ENCODE measurements at places on chromosomes 7 and 10.

DNA sequence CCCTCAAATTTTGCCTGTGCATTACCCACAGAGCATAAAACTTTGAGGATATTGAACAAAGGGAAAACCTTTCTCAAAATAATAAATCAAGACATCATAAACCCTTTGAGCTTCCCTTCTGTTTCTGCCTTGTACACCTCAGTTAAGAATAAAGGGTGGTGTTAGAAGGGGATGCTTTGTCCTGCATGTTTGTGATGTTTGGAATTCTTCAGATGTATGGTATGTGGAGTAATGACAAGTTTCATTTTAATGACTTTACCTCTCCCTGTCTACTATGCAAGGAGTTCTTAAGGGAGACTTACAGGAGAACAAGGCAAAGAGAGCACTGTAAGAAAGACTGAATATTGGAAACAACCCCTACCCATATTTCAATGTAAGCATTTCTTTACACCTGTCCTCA lies 99.2 kb downstream of the HECW1 start:
- DNase-seq, result no peak

- DNase-seq, result no peak
These were observed 294.1 kb upstream of the YAE1 start for GRCh38 chr7:39272111-39272510.

DNA sequence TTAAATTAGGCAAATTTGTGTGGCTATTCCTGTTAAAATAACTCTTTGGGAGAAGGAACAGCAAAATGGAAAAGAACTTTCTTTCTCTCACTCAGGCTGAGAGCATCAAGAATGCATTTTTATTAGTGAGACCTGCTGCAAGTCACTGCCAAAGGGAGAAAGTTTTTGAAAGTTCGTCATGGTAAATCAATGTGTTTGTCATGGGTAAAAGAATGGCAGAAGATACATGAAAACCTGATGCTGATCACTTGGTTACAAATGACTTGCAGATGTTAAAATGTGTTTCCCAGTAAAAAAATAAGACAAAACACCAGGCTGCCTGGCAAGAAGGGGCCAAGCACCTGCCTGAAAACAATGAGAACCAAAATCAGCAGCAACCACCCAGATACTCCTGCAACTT lies 484.7 kb upstream of the NRP1 start:
- DNase-seq, result no peak

GRCh38 chr10:33302208-33302829 lies 32.1 kb downstream of the NRP1 start:
- no peak for DNase-seq

DNA sequence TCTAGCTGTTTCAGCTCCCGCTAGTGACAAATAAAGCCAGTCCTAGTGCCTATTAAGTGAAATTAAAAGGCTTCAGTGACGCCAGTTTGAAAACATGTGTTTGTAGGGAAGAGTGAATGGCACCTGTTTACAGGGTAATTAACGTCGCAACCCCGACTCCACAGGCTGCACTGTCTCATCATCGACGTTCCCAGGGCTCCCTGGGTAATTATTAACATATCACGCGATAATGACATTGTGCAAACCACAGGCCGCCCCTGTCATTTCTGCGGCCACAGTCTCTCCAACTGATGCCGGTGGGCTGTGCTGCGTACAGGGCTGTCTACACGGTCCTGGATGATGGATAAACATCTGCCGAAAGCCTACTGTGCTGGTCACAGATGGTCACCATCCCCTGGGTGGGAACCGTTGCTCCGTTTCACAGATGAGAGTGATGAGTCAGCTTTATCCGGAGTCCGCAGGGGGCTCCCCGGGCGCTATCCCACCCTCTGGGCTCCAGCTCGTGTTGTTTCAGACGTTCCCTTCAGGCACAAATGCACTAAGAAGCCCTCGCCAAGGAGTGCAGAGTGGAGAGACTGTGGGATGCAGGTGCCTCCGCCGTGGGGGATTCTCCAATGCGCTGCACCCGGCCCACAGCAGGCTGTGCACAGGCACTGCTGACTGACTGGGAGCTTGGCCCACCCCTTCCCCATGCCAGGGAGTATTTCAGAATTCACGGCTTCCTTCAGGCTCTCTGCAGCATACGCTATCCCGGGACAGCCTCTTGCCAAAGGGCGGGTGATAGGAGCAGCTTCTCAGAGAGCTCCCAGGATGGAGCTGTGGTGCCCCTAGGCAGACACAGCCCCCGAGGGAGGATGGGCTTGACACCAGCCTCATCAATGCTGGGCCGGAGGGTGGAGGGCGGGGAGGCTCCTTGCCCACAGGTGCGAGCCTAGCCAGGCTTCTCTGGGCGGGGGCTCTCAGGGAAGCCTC lies 491.8 kb upstream of the FOXK1 start:
- DNase-seq, result no peak

GRCh38 chr7:106862317-106863089 lies 2.6 kb upstream of the PIK3CG start:
- DNase-seq, result no peak

DNA sequence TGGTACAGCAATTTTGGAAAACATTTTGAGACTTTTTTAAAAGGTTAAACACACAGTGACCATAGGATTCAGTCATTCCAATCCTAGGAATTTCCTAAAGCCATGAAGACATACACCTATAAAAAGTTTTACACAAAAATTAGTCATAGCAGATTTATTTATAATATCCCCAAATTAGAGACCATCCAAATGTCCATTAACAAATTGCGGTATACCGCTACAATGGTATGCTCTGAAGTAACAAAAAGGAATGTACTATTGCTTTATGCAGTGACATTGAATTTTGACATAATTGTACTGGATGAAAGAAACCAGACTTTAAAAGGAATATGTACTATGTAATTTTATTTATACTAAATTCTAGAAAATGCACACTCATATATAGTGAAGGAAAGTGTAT lies 362.8 kb downstream of the HGF start:
- DNase-seq, result no peak

Measured in PC-9 (cell line).